ENCODE measurements at places on chromosomes 12 and 14.
A peak's percentile ranks its signal among the peaks of the same experiment; 100 is the strongest.

- H3K4me1 ChIP-seq: no peaks in the 10 kb centered on the region
- DNase-seq: peak; percentile 5
- H3K4me3 ChIP-seq: no peak overlapping the region
- H3K36me3 ChIP-seq: no peaks in the 10 kb centered on the region
- no peak overlapping the region for H3K27ac ChIP-seq
These were observed 388.0 kb downstream of the VRK1 start for GRCh38 chr14:97185186-97185585.

DNA sequence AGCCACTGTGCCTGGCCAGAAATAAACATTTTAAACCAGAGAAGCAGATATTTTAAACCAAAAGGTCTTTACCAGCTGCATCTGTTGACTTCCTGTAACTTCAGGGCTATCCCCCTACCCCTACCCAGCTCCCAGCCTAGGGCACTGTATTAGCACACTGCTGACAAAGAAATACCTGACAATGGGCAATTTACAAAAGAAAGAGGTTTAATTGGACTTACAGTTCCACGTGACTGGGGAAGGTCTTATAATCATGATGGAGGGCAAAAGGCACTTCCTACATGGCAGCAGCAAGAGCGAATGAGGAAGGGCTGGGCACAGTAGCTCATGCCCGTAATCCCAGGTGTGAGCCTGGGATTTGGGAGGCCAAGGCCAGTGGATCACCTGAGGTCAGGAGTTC lies 26.0 kb downstream of the GEMIN2 start:
- H3K36me3 ChIP-seq: peaks cover 69% of the 10 kb centered on the region
- DNase-seq: no peak
- H3K27me3 ChIP-seq: no peaks in the 10 kb centered on the region
- H3K4me3 ChIP-seq: no peak overlapping the region
- no peak overlapping the region for H3K27ac ChIP-seq

GRCh38 chr14:89912221-89912620 lies 42.3 kb downstream of the EFCAB11 start:
- no peak for DNase-seq
- H3K36me3 ChIP-seq: no peaks in the 10 kb centered on the region
- no peaks in the 10 kb centered on the region for H3K27me3 ChIP-seq
- no peak overlapping the region for H3K4me3 ChIP-seq
- no peak overlapping the region for H3K27ac ChIP-seq

GRCh38 chr12:19065871-19066270 lies 63.7 kb upstream of the PLEKHA5 start:
- peak overlapping the region; percentile 74 for H3K27ac ChIP-seq
- H3K4me1 ChIP-seq: peaks cover 4% of the 10 kb centered on the region
- H3K4me3 ChIP-seq: no peak overlapping the region

- H3K4me1 ChIP-seq: no peaks in the 10 kb centered on the region
- no peak for DNase-seq
These were observed 87.1 kb downstream of the PAX9 start for GRCh38 chr14:36748610-36749213.

GRCh38 chr14:56224691-56225681 lies 106.8 kb downstream of the PELI2 start:
- peak overlapping the region; percentile 9 for H3K4me3 ChIP-seq
- H3K27me3 ChIP-seq: no peaks in the 10 kb centered on the region

DNA sequence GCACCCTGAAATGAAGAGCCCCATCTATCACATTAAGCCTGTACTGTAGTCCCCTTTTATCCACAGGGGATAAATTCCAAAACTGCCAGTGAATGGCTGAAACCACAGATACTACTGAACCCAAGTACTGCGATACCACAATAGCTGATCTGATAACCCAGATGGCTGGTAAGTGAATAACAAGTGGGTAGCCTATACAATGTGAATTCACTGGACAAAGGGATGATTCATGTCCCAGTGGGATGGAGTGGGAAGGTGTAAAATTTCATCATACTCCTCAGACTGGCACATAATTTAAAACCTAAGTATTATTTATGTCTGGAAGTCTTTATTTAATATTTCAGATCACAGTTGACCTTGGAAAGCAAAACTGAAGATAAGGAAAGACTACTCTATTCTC lies 201.3 kb downstream of the GPHN start:
- H3K4me1 ChIP-seq: peaks cover 3% of the 10 kb centered on the region
- no peak overlapping the region for H3K27ac ChIP-seq
- no peak for DNase-seq
- no peaks in the 10 kb centered on the region for H3K36me3 ChIP-seq
- H3K4me3 ChIP-seq: no peak overlapping the region

DNA sequence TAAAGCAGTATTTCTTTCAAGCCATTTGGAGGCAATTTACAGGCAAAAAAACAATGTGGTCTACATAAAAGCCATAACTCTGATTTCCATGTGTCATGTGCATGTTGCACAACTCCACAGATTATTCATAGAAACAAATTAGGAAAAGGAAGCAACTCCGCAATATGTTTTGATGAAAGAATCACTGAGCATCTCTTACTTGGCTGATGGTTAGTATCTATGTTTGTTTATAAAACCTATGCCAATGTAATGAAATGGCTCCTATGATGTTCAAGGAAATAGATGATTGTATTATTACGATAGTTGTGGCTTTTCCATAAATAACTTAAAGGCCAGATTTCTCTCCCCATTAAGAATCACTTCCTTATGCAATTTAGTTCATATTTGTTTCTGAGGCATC lies 373.7 kb downstream of the CCDC91 start:
- no peaks in the 10 kb centered on the region for H3K27me3 ChIP-seq
- no peak overlapping the region for H3K27ac ChIP-seq
- H3K36me3 ChIP-seq: no peaks in the 10 kb centered on the region
- H3K4me1 ChIP-seq: no peaks in the 10 kb centered on the region
